CD4-positive, alpha-beta T cell treated with Interferon alpha-2 for 1 hour (primary cell): ENCODE measurements at places on chromosomes 12 and 14.

DNA sequence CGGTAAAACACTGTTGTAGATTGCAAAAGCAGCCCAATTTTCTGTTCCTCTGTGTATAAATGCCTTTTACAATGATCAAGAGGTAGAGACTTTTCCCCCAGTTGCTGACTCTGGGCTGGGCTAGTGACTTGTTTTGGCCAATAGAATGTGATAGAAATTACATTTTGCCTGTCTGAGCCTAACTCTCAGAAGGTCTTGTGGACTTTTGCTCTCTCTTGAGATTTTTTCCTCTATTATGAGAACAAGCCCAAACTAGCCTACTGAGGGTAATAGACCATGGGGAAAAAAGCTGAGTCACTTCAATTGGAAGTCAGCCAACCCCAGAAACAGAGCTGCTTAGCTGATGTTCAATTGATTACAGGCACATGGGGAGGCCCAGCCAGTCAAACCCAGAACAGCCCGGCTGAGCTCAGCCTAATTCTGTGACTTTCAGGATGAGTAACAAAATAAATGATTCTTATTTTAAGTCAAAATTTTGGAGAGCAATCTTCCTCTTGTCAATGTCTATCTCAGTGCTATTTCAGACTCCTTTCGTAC, 61.4 kb downstream of the MYF5 start:
- DNase-seq = no peak

DNA sequence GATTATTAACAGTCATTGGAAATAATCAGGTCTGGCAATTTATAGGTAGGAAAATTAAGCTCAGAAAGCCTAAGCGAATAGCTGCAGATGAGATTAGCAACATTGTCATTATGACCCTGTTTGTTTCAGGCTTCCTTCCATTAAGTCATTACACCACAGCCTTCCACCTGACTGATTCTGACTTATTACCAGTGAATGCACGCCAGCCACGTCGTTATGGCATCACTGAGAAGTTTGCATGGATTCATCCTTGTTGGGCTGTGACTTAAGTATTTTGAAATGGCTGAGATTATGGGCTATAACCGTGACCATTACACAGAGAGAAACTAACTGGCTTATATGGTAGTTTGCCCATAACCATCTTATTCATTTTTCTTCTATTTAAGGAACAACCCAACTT, 18.6 kb downstream of the RASSF8 start:
- no peak for DNase-seq

DNA sequence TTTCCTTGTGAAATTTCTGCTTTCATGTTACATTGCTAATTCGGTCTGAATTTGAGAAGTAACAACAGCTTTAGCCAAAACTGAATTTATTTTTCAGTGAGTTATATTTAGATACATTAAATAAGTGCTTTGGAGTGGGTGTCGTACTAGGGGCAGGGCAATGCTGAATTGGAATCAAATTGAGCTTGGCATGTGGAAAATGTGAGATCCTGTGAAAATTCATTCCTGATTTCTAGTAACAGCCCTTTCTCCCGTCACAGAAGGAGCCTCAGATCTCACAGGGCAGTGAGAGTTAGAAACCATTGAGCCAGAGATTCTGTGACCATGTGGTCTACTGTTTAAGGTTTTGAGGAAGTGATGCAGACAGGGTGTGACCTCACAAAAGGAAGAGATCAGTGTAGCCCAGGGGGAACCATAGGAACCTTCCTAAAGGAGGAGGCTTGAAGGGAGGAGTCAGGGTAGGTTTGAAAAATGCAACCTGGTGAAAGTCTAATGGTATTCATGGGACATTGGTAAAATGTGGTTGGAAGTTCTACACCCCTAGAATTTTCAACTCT, 1136.8 kb downstream of the AACS start:
- DNase-seq = no peak

- DNase-seq = no peak
These were observed 1.0 kb downstream of the IGFBP6 start for GRCh38 chr12:53098354-53098981.

DNA sequence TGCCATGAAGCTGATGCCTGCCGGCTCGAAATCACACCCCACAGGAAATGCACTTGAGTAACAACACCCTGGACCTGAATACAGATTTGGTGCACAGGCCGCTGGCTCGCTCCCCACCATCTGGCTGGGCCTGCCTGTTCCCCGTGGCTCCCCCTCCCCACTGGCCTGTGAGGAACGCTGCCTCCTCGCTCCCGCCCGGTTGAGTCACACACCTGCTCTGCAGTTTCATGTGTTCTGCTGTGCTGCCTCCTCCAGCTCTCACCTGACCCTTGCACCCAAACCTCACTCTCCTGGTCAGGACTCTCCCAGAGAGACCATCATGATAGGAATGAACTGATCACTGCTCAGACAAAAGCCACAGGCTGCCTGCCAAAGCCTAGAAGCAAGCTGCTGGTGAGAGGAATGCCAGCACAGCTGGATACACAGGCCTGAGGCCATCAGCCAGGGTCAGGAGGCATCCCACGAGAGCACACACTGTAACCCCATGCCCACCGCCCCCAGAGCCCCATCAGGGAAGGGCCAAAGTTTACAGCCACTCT, 3.8 kb upstream of the SIVA1 start:
- DNase-seq = no peak

DNA sequence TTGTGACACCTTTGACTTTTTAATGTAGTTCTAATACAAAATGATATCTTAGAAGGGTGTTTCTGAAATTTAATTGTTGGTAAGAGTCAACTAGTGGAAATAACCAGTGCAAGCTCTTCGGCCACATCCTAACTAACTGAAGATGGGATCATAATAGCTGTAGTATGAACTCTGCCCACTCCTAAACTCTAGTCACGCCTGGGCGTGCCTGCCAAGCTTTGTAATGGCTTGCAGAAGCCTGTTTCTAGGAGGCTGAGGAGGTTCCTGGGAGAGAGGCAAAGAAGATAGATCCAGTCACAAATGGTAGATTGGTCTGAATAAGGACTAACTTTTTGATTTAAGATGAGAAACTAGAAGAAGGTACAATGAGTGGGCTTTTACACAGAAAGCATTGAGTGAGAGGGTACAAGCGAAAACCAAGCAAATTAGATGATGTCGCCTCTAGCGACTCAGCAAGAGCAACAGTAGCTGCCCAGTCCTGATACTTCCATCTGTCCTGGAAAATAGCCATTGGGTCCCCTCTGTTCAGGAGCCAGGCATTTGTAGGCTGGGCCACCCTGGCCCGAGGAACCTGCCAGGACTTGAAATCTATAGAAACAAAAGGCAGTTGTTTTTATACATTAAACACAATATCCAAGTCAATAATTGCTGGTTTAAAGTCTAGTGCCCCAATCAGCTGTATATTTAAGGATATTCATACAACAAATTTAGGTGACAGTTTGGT, 148.8 kb downstream of the SLC38A4 start:
- DNase-seq = no peak
